ENCODE measurements at places on chromosomes 3 and 15.

DNA sequence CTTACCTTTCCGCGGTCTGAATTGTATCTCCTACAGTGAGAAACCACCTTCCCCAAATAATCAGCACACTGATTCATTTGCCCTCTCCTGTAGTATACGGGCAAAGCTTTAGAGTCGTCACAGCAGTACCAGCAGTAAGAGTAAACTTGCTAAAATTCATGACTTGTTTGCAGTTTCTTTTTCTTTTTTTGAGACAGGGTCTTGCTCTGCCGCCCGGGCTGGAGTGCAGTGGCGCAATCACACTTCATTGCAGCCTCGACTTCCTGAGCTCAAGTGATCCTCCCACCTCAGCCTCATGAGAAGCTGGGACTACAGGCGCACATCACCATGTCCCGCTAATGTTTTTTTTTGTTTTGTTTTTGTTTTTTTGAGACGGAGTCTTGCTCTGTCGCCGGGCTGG is 11.9 kb downstream of the SCAMP5 start:
- no peak for DNase-seq

DNA sequence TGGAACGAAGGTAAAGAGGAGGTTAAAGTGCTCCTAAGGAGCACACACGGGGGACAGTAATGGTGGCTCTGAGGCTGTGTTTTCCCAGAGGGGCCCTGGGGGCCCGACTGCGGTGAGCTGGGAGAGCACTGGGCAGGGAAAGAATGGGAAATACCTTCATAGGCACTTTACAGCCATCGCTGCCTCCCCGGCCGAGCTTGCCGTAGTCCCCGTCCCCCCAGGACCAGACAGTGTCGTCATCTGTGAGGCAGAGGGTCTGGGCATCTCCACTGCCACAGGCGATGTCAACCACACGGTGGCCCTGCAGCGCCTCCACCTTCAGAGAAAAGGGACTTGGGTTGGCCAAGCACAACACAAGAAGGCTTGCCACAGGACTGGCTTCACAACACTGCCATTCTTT is 32.8 kb upstream of the OCA2 start:
- DNase-seq = no peak

DNA sequence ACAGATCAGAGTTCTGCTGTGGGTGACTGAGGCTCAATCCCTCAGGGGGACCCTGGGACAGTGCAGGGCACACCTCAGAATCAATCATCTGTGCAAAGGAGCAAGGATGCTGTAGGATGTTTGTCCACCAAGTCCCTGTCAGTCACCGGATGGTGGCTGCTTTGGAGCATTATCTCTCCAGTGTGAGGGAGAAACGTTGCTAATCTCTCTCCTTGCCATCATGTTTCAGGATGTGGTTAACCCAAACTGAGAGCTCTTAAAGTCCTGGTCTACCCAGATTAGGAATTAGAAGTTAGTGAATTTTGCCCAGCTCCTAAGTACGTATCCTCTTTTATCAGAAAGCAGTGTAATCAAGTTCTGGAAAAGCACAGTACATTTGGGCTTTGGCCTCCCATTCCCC is 26.2 kb upstream of the LRRC3B start:
- DNase-seq = no peak

GRCh38 chr15:91345736-91346135 is 245.7 kb downstream of the SV2B start:
- no peak for DNase-seq

DNA sequence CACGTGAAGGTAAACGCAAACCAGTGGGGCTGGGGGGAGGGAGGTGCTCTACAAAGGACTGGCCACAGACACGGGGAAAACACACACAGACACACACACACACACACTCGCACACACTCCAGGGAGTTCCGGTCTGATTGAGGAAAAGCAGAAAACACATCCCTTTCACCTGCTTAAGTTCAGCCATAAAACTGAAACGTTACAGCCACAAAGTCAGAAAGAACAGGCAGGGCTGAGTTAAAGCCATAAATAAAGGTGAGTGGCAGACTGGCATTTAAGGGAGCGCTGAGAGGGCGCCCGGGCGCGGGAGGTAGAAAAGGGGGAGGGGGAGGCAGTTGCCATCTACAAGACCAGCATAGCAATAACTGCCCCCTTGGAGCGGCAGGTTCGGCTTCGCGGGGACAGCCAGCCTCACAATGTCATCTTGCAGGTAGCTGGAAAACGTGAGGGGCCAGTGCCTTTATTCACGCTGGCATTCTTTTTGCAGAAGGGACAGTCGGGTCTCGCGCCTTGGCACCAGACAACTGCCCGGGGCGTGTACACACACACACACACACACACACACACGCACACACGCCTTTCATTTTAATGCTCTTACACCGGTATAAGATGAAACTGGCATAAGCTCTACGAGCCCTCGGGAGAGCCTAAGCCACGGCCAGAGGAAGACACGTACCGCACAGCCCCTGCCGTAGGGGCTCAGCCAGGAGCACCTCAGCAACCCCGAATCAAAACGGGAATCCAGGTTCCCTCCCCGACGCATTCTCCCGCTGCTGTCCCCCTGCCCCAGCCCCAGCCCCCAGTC is 866 bp downstream of the TNIK start:
- DNase-seq = peak; percentile 72

GRCh38 chr3:13800064-13800463 is 79.8 kb downstream of the WNT7A start:
- no peak for DNase-seq

DNA sequence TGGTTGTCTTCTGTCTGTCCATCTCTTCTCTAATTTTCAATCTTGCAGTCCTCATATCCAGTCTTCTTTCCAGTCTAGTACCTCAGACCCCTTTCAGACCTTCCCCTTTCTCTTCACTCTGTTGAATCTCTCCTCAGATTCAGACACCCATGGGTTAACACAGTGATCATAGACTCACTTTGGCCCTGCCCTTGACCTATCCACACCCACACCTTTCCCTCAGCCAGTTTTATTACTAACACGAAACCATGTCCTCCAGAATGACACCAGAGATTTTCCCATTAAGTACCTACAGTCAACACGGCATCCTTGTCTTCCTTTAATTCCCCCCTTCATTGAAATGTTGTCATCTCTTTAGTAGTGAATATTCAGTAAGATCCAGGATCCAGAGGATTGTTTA is 74.5 kb upstream of the UBE2E2 start:
- no peak for DNase-seq

GRCh38 chr3:15164340-15164739 is 41.7 kb upstream of the CAPN7 start:
- no peak for DNase-seq

- DNase-seq = peak; percentile 93
Observed at GRCh38 chr3:44252332-44252959, 10.8 kb downstream of the TOPAZ1 start.

DNA sequence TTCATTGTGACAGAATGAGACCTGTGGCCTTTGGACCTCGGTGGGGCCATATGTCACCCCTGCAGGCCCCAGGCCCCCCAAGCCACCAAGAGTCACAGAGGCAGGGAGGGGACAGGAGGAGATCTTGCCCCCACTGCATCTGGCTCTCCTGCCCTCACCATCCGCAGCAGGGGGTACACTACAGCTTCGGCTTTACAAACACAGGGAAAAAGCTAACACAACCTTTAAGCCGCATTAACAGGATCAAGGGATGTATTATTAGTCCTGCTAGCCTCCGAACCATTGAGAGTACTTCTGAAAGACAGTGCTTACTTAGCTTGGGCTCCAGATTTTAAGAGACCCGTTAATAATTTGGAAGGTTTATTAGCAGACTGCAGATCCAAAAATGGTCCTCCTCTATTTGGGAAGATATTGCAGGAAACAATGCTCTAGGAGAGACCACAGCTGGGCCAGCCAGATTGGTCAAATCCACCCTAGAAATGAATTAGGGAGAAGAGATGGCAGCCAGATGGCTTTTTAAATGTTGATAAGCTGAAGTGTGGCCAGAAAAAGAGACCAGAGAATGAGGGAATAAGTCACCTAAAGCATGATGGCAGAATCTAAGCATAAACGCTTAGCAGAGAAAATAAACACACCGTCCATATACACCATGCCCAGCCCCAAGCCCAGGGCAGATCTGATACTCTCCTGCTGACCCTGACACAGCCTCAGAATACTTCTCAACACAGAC is 31.5 kb downstream of the SRGAP3 start:
- no peak for DNase-seq

DNA sequence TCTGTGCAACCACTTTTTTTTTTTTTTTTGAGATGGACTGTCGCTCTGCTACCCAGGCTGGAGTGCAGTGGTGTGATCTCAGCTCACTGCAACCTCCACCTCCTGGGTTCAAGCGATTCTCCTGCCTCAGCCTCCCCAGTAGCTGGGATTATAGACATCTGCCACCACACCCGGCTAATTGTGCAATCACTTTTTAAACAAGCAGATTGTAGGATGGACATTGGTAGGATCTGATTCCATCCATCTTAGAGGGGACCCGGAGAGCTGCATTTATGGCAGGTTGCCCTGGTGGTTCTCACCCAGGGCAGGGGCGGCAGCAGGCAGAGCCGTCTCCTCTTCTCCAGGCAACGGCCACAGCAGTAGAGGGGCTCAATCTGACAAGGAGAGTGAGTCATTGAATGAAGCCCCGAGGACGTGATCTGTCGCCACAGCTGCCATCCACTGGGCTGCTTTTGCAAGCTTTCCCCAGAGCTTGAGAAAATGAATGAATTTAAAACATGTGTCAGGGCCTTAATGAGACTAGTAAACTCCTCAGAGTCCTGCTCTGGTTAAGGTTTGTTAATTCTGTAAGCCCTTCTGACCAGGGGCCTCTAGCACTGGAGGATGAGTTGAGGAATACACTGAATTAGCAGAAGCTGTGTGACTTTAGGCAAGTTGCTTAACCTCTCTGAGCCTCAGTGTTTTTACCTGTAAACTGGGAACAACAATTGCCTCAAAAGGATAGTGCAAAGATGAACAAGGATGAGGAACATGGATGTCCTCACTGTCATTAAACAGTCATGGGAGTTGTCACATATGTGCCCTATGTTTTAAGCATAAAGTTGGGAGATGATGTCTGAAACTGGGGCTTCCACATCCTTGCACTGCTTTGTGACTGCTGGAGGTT is 129.1 kb downstream of the ASB7 start:
- no peak for DNase-seq

- no peak for DNase-seq
Observed at GRCh38 chr3:13638927-13639326, 90.0 kb downstream of the FBLN2 start.

DNA sequence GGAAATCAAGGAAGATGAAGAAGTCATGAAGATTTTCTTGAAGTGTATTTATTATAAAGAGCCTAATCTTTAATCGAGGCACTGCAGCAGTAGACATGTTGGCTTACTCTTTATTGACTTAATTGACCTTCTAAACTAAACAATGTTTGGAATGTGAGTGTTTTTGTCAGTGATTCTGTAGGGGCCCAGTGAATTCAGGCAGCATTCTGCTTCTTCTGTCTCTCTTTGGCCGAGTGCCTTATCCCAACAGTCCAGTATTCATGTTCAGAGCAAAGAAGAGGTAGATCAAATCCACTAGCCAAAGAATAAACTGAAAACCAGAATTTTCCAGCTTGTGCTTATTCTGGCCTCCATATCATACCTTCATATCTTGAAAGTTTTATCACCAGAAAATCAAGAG is 55.7 kb downstream of the RLBP1 start:
- DNase-seq = peak; percentile 48
